ENCODE measurements at places on chromosomes 5 and 9.

- no peak for DNase-seq
These were observed 585.8 kb downstream of the TLE4 start for GRCh38 chr9:80157561-80157983.

DNA sequence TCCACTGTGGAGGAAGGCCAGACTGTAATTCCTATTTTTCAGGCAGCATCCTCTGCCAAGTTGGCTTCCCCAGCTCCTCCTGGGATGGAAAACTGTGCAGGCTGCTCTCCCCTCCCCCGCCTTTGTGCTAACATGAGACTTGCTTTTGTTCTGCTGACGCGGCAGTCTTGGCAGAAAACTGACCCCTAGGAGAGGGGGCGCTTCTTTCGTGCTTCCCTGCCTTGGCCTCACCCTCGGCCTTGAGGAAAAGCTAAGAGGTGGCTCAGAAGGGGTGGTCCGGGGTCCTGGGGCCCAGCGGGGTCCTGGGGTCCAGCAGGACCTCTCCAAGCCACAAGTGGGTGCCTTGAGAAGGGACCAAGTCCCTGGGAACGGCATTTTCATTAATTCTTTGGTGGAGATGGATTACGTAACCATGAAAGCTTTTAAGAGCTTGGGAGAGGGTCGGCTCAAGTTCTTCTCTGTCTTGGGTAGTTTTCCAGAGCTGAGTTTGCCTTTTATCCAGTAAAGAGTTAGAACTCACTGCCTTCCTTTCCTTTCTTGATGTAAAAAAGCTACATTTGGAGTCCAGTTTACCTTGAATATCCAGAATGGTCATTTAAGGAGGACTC is 51.0 kb downstream of the SH3PXD2B start:
- no peak for DNase-seq

DNA sequence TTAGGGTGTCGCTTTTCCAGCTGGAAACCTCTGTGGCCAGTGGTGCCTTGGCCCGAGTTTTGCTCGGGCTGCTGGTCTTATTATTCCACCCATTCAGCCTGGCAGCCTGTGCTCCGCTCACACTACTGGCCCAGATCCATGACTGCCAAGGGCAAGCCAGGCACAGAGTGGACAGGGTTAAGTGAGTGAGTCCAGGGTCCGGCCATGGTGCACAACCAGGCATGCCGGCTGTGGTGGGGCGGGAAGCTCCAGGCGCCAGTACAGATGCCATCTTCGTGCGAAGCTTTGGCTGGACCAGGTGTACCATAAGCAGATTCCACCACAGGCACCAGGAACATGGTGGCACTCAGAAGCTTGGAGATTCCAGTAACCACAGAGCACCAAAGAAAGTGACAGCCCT is 580.2 kb upstream of the FAM174A start:
- no peak for DNase-seq

GRCh38 chr5:98200726-98201541 is 572.5 kb upstream of the RGMB start:
- DNase-seq, result no peak

DNA sequence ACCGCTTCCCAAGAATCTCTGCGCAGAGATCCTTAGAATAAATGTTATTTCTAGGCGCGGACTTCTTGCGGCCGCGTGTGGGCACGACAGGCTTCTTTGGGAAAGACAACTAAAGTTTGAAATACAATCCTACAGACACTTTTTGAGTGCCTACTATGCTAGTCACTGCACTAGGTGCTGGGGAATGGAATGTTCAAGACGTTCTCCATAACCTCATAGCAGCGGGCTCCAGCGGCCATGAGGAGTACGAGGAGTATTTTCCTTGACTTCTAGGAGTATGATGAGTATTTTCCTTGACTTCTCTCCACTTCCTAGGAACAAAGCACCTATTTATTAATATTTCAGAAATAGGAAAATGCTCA is 636 bp upstream of the PWWP2A start:
- no peak for DNase-seq

GRCh38 chr5:138011991-138012390 is 20.9 kb downstream of the FAM13B start:
- no peak for DNase-seq

GRCh38 chr5:41871852-41872251 is 1.6 kb upstream of the OXCT1 start:
- DNase-seq, result no peak

- DNase-seq, result no peak
These were observed 139.7 kb upstream of the GDNF start for GRCh38 chr5:37979559-37979958.

- DNase-seq, result no peak
These were observed 314.1 kb upstream of the PANK3 start for GRCh38 chr5:168893283-168893682.

DNA sequence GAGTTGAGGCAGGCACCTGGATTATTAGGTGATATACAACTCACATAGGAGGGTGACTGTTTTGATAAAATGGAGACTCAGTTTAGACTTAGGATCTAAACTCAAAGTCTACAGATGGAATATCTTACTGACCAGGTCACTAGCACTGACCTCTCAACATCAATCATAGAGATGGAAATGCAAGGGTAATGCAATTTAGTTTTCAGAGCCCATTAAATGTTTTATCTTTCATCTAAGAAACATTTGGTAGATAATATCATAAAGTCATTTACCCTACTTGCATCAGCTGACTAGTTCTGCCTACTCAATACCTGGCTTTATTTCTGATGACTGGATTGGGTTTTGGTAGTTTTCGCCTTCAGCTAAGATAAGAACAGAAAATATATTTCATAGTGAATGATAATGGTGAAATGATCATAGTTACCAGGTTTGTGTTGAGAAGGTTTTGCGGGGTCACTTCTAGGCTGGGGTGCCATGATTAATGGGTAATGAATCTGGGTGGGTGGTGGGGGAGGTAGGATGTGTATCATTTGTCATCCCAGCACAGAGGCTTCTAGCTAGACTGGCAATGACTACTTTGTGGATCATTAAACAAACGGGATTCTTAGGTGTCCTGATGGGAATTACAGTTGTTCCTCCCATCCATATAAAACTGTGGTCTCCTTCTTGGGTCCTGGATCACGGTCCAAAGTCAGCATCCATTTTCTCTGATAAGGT is 173.4 kb downstream of the PPP2R2B start:
- no peak for DNase-seq

- no peak for DNase-seq
These were observed 322.1 kb downstream of the DEPDC1B start for GRCh38 chr5:60377826-60378225.

DNA sequence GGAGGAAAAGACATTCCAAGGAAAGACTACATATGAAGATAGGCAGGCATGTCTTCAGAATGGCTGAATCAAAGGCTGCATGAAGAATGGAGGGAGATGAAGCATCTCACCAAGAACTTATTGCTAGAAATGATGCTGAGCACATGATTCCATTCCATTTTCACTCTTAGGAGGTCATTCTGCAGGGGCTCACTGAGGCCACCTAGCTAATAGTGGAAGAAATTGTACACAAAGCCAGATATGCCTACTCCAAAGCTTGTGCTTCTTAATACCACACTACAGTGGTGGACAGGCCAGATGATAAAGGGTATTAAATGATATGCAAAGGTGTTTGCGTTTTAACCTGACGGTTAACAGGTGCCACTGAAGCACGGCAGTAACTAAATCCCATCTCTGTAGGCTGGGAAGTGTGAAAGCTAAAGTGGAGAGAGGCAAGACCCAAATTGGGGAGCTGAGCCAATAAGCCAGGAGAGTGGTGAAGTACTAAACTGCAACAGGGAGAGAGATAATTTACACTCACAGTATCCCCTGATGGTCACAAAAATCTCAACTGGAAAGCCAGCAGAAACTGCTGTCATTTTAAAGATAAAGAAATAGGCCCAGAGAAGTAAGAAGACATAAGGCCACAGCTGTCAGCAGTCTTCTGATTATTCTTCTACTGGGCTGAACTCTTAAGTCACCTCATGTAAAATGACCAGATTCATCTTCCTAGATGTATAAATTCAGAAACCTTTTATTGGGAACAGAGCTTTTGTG is 14.6 kb downstream of the NDUFA8 start:
- no peak for DNase-seq

DNA sequence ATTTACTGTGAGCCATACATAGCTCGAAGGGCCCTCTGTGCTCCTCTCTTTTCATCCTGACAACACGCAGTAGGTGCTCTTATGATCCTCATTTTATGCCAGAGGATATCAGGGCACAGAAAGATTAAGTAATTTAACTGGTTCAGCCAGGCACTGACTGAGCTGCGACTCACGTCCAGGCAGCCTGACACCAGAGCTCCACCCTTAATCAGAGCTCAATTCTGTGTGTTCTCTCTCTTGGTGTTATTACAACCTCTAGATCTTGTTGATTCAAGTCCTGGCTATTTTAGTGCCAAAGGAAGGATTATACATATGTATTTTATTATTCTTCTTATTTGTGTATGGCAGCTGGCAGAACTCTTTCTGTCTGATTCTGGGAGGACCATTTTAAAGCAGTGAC is 59.7 kb downstream of the OSMR start:
- no peak for DNase-seq

DNA sequence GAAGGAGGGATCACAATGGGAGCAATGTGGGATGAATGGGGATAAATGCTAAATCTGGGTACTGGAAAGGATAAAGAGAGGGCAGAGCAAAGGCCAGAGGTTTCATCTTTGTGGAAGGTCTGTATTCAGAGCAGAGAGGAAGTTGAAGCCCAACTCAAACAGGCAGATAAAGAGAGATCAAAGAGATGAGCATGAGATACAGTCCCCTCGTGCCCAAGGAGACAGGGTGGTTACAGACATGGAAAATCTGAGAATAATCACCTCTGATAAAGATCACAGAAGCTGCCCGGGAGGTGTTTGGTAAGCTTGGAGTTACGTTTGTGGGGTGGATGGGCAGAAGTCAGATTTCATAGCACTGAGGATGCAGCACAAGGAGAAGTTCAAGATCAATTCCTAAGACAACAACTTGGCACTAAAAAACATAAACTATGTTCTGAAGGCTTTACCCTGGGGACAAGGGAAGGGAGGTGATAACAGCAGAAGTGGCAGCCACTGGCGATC is 459 bp upstream of the ERAP2 start:
- DNase-seq, result no peak

Measured in stimulated activated CD8-positive, alpha-beta memory T cell treated with anti-CD3 and anti-CD28 coated beads, Interleukin-4, amount 100 ng/mL, for 48 hours (primary cell).